ENCODE measurements at places on chromosomes 16 and 17.

- no peak for DNase-seq
Measured at GRCh38 chr17:56707312-56708219, 114.1 kb downstream of the NOG start.

DNA sequence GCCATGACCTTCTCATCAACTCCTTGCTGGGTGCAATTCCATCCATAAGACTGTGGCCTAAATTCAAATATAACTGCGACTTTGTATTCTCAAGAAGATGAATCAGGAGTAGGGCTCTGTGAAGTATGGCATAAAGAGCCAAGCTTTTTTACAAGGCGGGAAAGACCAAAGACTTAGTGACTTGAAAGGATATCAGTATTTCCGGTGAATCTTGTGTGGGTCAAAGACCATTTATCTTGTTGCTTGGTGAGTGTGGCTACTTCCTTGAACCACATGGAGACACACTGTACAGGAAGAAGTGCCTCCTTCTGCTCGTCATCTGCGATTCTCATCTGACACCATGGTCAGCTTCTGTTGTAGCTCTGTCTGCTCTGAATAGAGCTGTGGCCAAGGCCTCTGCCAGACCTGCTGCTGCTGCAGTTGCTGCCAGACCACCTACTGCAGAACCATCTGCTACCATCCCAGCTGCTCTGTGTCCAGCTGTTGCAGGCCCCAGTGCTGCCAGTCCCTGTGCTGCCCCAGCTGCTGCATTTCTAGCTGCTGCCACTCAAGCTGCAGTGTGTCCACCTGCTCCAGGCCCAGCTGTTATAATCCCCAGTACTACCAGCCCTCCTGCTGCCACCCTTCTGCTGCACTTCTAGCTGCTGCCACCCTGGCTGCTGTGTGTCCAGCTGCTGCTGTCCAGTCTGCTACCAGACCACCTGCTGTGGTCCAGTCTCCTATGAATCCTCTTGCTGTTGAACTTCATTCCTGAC is 6.1 kb upstream of the KRTAP2-4 start:
- DNase-seq: no peak

- DNase-seq: no peak
Measured at GRCh38 chr16:75203096-75203495, 3.9 kb downstream of the CTRB2 start.

DNA sequence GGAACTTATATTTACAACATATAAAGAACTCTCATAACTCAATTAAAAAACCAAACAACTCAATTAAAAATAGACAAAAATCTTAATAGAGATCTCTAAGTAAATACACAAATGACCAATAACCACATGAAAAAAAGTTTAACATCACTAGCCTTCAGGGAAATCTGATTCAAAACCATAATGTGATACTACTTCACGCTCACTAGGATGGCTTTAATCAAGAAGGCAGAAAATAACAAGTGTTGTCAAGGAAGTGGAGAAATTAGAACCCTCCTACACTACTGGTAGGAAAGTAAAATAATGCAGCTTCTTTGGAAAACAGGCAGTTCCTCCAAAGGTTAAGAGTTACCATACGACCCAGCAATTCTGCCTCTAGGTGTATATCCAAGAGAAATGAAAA is 8.4 kb downstream of the PHF12 start:
- DNase-seq: no peak

- DNase-seq: no peak
Measured at GRCh38 chr17:18025241-18025944, 13.6 kb downstream of the ATPAF2 start.

DNA sequence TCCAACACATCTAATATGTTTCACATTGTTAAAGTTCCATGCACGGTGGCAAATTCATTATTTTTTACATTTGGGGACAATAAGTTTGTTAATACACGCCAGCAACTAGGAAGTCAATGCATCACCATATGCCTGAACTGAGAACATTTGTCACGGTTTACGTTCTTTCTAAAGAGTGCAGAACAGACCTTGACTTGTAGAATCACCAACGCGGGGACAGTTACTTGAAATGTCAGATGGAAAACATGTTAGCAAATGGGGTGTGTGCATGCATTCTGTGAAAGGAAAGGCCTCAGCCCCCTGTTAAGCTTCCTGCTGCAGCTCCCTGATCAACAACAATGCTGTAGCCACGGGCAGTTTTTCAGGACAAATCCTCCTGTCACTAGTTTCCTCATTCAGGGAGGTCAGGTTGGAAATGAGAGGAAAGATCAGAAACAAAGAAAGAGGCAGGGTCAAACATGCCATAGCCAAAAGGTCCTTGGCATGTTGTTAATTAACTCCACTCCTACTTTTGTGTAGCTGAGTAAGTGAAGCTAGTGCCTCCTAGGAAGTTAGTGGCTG is 18.4 kb downstream of the SMIM36 start:
- DNase-seq: no peak

GRCh38 chr17:71550675-71551074 is 570.1 kb upstream of the SOX9 start:
- DNase-seq: no peak

DNA sequence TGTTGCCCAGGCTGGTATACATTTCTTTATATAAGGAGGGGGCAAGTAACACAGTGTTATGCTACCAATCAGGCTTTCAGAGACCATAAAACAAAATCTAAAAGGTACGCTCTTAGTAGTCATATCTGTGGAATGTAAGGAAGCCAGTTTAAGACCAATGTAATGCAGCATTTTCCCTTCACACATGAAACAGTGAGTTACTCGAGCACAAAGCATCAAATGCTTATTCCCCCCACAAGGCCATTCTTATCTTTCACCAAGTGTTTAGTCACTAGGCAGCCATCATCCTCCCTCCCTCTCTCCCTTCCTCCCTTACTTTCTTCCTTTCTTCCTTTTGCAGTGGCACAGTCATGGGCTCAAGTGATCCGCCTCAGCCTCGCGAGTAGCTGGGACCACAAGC is 12.8 kb downstream of the HMOX2 start:
- no peak for DNase-seq

DNA sequence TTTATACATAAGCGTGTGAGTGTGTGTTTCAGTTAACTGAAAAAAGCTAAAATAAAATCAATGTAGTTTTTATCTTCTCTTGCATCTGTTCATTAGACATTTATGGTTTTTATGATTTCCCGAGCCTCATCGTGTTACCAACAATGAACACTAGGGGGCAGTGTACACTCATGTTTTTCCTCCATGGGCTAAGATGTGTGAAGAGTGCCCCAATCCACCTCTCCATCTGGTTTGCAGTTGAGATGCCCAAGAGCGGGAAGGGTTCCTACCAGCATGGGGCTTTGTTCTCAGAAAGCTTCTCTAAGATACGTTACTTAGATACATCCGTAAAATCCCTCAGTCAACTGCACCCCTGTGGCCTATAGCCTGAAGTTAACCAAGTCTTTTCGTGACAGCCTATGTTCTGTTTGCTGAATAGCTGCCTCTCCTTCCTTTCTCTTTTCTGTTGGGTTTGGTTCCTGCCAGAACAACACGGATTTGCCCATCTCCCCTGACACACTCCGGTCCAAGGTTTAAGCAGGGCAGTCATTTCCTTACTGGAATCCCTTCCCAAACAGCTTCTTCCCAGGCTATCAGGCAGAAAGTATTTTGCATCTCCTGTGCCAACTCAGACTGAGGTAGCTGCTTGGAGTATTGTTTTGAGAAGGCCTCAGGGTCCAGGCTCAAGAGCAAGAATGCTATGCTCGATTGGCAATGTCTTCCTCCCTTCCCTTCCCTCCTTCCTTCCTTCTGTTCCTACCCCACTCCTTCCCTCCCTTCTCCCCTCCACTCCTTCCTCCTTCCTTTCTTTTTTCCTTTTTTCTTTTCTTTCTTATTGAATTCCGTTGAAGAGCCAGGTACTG is 12.9 kb upstream of the ELAC2 start:
- no peak for DNase-seq

DNA sequence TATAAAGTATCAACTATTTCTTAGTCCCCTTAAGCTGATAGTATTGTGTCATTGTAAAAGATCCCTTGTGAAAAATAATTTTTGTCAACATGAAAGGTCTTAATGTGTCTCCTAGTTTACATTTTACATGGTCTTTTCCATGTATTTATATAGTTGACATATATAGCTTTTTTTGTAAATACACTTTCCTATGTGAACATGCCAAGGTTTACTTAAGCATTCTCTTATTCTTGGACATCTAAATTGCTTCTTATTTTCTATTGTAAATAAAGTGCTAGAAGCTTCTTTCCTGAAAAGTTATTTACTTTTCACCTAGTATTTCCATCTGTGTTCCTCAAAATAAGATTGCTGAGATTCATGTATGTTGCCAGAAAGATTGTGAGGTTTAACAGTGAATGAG is 29.3 kb downstream of the TENT4B start:
- DNase-seq: no peak

- no peak for DNase-seq
Measured at GRCh38 chr17:63931981-63932561, at the start of gene CD79B. Gene CD79B, minus strand, starts transcription at chr17:63932331. Its CDS starts 70 bp downstream, at chr17:63932261.

- no peak for DNase-seq
Measured at GRCh38 chr17:64223283-64223682, 39.8 kb downstream of the TEX2 start.

GRCh38 chr17:78779850-78780249 is 2.2 kb downstream of the CYTH1 start:
- peak; percentile 22 for DNase-seq

- DNase-seq: no peak
Measured at GRCh38 chr16:50479771-50480170, 68.4 kb upstream of the NKD1 start.

DNA sequence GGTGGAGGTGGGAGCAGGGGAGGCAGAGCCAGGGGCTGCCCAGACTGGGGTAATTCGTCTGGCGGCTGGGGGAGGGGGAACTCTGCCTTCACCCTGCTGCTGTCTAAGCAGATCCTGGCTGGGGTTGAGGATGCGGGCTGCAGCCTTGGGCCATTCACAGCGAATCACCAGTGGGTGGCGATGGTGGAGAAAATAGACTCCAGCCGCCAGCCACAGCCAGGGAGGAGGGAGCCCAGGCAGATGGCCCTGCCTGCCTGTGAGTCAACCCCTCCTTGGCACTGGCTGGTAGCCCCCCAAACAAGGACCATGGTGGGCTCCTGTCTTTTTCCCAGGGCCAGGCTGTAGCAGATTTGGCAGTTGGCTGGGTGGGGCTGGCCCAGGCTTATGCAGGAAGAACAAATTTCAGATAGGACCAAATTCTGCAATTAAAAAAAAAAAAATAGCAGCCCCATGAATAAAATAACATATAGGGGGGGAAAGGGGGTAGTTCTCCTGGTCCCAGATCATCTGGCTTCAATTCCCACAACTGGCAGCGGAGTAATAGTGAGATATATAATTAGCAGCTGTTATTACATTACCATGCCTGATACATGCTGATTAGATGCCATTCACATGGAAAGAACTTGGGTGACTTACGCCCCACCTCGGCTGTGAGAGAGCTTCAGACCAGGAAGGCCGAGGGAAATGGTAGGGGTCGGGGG is 41.5 kb upstream of the CDH5 start:
- no peak for DNase-seq

GRCh38 chr17:39231591-39232551 is 6.1 kb upstream of the STAC2 start:
- peak; percentile 89 for DNase-seq

DNA sequence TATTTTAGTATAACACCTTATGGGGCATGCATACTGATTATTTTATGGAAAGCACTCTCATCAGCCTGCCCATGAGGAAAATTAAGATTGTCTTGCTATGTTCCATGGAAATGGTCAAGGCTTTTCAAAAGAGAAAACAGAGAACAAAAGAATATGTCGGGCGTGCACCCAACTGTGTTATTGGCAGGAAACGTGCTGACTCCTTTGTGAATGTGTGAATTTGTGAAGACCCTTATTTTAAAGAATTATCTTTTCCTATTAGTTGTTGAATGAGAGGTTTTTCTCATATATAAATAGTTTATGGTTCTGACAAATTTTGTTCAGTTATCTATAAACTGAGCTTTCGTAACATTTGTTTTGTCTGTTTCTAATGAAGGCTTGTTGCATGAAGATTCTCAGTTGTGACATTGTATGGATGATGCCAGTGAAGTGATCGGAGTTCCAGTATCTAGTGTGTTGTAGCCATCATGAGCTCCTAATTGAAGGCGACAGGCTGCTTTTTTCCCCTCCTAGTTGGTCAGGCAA is 180.0 kb downstream of the BCAS3 start:
- no peak for DNase-seq

DNA sequence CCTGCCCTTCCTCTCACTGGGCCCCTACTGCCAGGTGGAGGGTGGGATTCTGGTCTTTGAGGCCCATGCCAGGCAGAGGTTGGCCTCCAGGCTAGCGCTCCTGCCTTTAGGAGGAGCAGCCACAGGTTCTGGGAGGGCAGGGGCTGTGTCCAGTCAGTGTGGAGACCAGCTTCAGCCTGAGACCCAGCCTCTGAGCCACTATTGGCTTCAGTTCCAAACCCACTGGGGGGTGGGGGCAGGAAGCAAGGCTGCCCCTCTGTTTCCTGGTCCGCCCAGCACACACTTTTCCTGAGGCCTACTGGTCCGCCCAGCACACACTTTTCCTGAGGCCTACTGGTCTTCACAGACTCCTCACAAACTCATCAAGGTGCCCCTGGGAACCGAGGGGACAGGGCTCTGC is 16.4 kb downstream of the SLC5A10 start:
- DNase-seq: no peak

- no peak for DNase-seq
Measured at GRCh38 chr16:12182212-12182611, 205.7 kb downstream of the SNX29 start.

DNA sequence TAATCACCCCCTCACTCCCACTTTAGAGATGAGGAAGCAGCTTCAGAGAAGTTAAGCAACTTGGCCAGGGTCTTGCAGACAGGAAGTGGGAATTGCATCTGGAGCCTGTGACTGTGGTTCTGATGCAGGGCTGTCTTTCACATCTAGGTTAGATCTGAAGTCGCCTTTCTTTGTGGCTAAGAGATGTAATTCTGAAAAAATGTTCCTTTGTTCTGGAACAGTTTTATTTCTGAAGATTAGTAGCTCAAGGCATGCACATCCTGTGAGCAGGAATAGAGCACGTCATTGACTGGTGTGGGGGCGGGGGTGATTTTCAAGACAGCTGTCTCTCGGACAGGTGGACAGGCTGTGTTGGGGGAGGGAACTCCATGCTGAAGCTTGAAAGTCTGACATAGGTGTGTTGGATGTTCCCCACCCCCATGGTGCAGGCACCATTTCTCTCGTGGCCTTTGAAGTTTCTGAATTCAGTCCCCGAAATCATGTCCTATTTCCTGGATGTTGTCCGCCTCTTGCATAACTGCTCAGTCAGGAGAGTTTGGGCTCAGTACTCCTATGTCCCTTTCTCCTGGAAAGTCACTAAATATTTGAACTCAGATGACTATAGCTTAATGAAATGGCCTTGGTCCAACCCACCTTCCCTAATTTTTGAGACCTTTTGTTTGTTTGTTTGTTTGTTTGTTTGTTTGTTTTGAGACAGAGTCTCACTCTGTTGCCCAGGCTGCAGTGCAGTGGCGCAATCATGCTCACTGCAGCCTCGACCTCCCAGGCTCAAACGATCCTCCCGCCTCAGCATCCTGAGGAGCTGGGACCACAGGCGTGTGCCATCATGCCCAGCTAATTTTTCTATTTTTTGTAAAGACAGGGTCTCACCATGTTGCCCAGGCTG is 21.0 kb upstream of the HERPUD1 start:
- DNase-seq: no peak

GRCh38 chr16:55250701-55251100 is 73.3 kb upstream of the IRX6 start:
- DNase-seq: no peak
